Fibroblast of skin of back (primary cell): ENCODE measurements at places on chromosomes 1 and 21.
A peak's percentile ranks its signal among the peaks of the same experiment; 100 is the strongest.

- no peak for DNase-seq
Measured at GRCh38 chr1:64291931-64292330, 88.5 kb downstream of the UBE2U start.

DNA sequence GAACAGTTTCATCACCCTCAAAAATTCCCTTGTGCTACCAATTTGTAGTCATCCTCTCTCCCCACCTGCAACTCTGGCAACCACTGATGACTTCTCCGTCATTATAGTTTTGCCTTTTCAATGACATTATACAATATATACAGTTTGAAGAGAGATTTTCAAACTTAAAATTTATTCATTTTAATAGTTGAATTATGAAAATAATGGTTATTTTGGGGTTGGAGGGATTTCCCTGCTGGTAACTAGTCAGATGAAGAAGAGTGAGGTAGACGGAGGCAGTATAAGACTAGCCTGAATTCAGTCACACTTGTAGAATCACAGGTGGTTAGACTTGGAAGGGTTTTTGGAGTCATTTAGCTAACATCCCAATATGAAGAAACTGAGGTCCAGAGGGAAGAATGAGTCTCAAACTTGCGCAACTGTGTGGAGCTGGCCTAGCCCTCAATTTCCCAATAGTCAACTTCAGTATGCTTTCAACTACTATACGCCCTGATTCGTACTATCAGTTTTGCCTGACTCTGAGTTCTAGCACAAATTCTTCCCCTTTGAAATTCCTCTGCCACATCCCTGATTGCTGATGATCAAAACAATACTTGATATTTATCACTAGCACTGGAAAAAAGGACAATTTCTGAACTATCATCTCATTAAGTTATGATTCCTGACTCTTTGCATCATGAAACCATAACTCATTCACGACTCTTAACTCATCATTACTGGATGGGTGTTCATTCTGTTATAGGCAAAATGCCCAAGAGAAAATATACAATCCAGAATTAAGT is 54.2 kb downstream of the VANGL2 start:
- no peak for DNase-seq

DNA sequence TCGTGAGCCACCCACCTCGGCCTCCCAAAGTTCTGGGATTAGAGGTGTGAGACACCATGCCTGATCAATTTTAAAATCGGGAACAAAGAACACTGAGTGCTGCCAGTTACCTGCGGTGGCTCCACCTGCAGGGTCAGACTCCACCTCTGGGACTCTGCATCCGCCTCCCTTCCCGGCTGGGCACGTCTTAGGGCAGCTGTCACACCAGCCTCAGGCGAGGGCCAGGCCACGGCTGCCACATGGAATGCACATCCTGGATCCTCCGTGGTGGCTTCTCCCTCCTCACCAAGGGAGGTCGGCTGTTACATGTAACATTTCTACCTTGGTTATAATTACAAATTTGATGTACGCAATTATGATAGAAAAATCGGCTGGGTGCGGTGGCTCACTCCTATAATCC is 5.9 kb upstream of the MXRA8 start:
- DNase-seq: no peak

DNA sequence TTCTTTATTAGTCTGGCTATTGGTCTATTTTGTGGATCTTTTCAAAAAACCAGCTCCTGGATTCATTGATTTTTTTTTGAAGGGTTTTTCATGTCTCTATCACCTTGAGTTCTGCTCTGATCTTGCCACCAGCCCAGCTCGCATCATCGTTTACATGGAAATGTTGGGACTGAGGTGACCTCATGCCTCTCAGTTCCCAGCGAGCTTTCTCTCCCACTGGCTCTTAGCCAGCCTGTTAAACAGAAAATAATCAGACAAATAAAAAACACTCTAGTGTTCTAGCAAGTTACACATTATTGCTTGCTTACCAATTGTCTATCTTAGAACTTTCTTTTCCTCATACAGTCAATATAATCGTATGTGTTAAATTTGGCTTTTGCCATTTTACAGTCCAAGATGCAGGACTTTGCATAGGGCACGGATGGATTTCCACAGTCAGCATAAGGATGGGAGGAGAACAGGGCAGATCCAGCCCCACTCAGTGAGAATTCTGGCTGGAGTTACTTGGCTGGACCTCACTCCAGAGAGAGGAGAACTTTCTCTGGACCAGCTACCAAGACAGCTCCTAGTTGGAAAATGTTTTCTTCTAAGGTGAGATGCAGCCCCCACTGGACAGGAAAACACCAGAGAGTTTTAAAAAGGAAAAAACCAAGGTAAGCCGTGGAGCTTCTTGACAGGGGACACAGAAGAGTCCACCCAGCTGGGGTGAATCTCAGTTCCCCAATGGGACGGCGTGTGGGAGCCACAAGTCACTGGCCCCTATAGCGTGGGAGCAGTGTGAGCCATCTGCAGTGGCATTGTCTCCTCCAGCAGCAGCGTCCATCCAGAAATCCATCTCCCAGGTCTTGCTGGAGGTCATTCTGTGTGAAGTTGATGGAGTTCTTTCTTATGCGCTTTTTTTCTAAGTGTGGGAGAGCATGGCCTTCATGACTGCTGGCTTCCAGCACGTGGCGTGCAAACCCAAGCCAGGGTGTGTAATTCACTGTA is 17.6 kb downstream of the PGBD2 start:
- DNase-seq: no peak

DNA sequence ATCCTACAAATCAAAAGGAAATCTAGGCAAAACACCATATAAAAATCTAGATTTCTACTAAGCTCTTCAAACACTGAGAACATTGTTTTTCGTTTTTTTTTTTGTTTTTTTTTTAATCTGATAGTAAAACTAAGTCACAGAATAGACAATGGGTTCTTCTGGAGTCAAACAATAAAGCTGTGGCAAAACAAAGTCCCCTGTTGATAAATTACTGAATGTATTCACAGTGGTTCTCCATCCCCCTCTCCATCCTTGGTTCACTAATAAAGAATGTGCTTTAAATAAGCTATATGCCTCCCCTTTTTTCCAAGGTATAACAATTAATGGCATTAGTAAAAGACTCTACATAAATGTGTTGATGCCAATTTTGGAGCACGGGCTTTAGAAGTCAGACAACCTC is 16.7 kb upstream of the ATP1B1 start:
- no peak for DNase-seq

GRCh38 chr1:222546548-222547259 is 1.2 kb downstream of the HHIPL2 start:
- DNase-seq: peak; percentile 79

GRCh38 chr1:117527074-117527473 is 78.8 kb upstream of the TENT5C start:
- DNase-seq: no peak

DNA sequence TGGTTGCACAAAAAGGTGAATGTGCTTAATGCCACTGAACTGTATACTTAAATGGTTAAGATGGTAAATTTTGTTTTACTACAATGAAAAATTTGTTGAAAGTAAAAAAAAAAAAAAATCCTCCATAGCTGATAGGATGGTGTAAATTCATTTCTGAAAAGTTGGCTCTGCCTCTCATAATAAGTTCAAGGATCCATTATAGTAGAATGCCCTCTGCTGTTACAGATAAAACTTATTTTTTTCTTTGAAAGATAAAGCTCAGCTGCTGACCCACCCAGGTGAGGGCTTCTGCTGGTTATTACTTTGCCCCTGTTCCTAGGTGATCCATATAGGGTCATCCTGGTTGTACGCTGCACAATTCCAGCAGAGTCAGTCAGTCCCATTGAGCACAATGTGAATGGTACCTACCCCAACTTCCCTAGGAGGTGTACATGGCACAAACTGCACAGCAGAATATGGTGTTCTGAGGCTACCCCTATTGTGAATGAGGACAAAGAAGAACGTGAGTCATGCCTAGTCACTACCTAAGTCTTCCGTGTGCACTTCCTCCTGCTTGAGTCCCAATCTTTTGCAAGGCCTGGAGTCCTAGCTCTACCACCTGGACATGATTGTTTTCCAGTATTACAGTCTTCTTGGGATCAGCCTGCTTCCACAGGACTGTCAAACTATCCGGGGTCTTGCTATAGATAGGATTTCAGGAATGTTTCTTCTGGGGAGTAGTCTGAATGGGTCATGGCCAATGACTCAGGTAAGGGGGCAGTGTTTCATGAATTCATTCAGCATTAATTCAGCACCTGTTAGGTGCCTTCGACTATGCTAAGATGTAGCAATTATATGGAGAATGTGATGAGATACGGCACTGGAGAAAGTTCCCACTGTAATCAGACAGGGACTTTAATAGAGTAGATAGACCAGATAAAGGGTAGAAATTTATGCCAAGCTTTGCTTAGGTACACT is 20.8 kb upstream of the CD5L start:
- no peak for DNase-seq

DNA sequence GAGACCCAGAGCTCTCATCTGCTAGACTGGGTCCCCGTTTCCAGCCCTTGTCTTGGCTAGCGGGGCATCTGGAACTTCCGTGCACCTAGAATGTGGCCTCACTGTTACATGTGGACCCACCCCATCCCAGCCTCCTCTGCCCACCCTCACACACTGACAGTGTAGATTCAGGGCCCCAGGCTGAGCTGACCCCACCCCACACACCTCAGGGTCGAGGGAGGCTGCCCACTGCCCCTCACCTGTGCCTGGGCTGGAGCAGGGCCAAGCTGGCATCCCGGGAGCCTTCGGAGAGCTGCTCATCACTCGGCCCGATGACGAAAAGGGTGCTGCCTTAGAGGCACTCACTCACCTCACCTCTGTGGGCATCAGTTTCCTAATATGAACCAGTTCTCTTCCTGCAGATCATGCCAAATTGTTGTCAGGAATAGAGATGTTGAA is 11.1 kb downstream of the ACOT11 start:
- DNase-seq: no peak

DNA sequence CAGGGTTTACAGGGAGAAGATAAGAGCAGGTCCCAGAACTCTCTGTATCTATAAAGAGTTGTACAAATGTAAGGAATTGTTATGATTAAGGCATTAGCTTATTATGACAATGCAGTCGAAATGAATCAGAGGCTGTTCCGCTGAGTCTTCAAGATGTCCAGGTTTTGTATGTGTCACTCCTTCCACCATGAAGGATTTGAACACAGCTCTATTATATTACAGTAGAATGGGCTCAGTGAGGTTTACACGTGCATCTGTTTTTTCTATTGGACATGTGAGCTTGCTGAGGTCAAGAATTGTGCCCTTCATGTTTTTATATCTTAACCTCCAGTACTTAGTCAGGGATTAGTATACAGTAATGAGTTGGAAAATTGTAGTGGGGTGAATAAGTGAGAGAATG is 86.3 kb downstream of the MPZL1 start:
- DNase-seq: peak; percentile 58

GRCh38 chr21:41387824-41388223 is 26.0 kb downstream of the MX2 start:
- no peak for DNase-seq

DNA sequence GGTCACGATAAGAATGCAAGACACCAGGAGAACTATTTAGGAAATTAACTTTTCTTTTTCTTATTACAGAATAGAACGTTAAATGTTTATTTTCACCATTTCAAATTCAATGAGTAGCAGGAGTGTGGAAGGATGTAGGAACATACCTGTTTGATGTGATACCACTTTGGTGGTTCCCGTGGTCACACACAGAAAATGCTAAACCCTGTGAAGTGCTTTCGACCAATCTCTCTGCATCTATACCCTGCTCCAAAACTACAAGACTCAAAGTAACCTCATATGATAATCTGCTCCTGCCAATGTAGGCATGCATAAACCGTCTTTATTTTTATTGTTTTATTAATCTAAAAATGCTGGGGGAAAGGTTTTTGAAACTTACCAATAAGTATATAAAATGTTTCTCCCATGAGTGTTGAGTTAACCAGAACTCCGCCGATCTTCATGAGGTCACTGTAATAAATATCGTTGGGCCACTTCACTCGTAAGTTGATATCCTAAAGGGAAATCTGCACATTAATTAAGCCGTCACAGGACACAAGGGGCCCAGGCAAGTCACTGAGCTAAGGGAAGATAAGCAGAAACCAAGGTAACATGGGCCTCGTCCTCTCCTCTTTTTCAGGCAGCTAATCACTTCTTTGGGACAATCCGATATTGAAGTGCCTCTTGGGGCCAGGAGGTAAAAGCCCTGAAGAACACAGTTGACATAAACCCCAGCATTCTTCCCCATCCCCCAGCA is 60.6 kb downstream of the SIM2 start:
- no peak for DNase-seq

DNA sequence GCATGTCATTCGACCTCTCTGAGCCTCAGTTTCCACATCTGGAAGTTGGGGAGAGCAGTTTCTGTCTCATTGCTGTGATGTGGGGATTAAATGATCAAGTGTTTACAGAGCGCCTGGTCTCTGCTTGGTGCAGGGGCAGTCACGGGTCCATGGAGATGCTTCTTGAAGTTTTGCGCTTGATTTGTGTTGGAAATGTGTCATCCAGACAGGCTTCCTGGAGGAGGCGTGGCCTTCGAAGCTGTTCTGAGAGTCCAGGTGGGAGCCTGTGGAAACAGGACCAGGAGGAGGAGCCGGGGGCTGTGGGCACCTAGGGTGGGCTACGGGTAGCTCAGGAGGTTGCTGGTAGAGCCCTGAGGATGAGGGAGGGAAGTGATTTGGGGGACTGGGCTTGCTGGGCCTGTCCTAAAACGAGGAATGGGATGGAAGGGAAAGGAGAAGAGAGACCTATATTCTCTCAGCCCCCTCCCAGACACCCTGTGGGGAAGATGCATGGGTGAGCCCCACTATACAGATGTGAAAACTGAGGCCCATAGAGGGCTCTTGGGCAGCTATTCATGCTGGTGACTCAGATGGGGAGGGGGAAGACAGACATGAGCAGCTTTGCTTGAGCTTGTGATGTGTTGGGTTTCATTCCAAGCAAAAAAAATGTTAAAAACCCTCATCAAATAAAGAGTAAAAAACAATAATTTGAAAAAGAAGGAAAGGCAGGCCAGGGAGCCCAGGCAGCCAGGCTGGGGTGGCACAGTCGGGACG is 107.2 kb upstream of the WNT4 start:
- peak; percentile 31 for DNase-seq

DNA sequence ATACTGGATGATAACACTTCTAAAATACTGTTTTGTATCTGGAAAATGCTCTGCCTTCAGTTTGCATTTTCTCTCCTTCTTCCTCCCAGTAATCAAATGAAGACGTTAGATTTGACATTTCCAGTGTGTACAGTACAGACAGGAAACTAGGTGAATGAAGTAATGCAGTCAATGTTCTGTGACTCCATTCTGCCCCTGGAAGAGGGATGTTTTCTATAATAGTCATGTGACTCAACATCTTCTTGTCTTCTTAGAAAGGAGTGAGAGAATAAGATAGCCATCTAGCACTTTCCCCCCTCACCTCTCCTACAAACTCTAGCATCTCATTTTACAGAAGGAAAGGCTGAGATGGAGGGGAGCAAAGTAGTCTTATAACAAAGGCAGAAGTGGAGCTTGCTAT is 77.6 kb downstream of the DDR2 start:
- DNase-seq: peak; percentile 45

DNA sequence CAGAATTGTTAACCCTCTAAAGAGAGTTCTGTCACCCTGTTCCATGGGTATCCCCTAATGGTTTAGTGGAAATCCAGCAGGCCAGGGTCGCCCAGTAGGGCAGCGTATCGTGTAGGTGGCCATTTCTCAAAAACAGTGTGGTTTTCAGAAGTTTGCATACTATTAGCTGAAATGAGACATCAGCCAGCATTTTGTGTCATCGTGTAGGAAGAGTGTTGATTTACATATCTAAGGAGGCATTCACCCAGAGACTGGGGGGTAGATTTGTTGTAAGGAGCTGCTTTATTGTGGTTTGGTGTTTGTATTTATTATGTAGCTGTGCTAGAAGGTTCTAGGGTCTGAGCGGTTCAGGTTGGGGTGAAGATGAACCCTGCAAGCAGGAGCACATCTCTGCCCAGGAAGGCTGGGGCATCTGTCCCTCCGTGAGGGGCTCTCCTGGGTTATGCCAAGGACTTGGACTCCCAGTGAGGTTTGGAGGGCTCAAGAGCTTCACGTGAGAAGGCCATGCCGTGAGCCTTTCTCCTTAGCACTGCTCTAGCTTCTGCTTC is 174.4 kb downstream of the PGBD5 start:
- DNase-seq: no peak
